Mesenchymal stem cell (in vitro differentiated cells and primary cell): ENCODE measurements at places on chromosomes 3 and 15.
A peak's percentile ranks its signal among the peaks of the same experiment; 100 is the strongest.

- DNase-seq, result no peak
Observed at GRCh38 chr3:158140396-158140795, 30.5 kb downstream of the RSRC1 start.

GRCh38 chr15:93235926-93236780 is 147.1 kb upstream of the RGMA start:
- no peak for DNase-seq

- peak; percentile 29 for DNase-seq
Observed at GRCh38 chr3:37024092-37024491, 30.8 kb downstream of the MLH1 start.

GRCh38 chr15:40891138-40891537 is 3.1 kb upstream of the VPS18 start:
- DNase-seq, result no peak

DNA sequence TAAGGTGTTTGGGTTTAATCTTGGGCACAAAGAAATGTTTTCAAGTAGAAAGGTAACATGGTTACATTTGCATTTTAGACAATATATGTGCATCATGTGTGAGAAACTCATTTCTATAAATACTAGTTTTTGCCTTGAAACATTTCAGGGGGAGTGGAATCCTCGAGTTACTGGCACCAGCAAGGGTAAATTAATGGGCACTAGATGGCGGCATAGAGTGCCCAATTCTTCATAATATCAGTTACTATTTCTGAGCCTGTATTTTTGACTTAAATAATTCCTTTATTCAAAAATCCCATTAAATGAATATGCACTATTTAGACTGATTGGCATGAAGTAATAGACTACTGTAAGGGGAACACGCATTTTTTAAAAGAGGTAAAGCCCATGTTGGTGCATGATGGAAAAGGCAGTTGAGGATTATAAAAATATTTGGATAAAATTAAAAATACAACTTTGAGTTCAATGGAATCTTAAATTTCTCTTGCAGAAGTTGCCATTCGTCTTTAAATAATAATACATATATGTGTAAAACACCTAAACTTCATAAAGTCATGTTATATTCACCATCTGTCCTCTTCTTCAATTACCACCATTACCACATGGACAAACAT is 106.3 kb downstream of the ZBTB20 start:
- peak; percentile 43 for DNase-seq

DNA sequence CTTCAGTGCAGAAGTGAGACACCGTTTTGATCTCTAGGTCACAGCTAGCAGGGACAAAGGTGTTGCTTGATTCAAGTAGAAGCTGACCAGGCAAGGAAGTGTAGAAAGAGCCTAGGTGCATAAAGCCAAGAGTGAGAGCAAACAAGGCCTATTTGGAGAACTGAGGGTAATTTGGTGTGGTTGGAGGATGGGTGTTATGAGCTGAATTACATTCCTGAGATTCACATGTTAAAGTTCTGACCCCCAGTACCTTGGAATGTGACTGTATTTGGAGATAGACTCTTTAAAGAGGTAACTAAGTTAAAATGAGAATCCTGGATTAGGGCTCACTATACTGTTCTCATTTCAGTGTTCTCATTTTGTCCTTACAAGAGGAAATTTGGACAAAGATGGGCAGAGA is 191.3 kb downstream of the ZMAT3 start:
- no peak for DNase-seq

GRCh38 chr3:150635076-150635475 is 32.0 kb downstream of the SELENOT start:
- DNase-seq, result peak; percentile 11
